ENCODE measurements at places on chromosomes 16 and 17.

- no peak for DNase-seq
These were observed 105.2 kb downstream of the CLEC16A start for GRCh38 chr16:11049396-11050059.

- DNase-seq = no peak
These were observed 316.1 kb downstream of the PHKB start for GRCh38 chr16:47777220-47777619.

DNA sequence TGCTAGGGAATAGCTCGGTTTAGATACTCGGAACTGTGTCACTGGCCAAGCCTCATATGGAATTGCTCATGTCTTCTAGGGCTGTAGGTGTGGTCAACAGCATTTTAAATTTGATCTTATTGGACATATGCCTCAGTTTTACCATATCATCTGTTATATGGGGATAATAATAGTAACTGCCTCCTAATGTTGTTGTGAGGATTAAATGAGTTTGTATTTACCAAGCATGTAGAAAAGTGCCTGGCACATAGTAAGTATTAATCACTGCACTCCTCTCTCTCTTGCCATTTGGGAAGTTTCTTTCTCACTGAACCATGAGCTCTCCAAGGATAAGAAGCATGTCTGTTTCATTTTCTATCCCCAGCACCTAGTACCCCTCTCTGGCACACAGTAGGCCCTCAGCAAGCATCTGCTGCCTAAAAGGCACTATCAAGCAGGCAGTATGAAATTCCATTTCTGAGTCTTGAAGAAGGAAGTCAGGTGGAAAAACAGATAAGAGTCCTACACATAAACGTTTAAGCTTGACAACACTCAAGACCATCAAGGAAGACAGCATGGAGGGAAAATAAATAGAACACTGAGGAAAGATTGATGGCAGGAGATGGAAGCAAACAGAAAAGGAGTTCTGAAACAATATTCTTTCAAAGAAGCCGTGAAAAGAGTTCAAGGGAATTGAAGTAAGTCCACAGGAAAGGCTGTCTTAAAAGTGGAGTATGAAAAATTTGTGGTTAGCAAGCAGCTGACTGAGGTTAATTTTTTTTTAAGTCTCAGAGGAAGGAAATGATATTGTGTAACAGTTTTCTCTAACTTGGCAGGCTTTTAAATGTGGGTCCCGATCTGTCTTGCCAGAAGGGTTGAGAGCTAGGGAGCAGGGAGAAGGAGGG lies 2.2 kb upstream of the ATP6V0A1 start:
- peak; percentile 47 for DNase-seq

DNA sequence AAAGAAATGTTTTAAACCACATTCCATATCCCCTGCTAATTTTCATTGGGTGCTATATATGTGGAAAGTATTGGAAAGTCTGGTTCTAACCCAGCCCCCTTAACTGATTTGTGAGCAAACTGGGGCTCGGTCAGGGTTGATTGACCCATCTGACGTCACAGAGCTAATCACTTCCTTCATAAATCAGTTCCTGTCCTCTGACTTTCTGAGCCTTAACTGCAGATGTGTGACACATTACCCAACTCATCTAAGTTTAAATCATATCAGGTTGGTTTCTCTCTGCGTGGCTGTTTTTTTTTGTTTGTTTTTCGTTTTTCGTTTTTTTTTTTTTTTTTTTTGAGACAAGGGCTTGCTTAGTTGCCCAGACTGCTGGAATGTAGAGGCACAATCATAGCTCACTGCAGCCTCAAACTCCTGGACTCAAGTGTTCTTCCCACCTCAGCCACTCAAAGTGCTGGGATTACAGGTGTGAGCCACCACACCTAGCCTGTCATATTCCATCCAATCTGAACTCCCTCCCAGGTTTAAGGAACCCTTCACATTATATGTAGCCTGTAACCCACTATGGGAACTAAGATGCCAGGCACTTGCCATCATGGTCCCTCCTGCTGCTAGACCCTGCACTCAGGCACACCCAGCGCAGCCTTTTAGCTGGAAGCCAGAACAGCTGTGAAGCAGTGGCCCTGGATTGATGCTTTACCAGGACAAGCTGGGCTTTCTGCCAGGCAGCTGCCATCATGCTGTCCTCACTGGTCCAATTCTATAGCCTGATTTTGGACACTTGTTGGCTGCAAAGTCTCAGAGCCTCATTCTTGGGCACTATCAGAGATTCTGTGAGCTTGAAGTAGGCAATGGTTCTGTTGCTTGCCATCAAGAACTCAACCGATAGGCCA lies 6.9 kb upstream of the BPTF start:
- DNase-seq = peak; percentile 43

DNA sequence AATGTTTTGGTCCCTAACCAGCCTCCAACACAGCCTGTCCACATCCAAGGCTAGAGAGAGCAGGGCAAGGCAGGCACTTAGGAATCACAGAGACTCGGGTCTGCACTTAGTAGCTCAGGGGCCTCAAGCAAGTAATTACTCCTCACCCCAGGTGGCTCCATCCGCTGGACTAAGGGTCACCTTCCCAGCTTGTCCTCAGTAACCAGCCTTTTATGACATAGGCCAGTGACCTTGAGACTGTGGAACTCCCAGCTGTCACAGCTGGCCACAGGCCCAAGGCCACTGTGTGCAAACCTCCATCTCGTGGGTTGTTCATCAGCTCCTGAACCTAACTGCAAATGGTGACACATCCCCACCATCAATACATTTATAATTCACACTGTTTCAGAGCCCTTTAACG lies 68.6 kb downstream of the CDYL2 start:
- no peak for DNase-seq

GRCh38 chr17:62627904-62628633 lies 599 bp downstream of the MRC2 start:
- no peak for DNase-seq
